ENCODE measurements at places on chromosomes 3 and 15.

- no peak for DNase-seq
Observed at GRCh38 chr3:143511174-143511879, 336.9 kb downstream of the SLC9A9 start.

DNA sequence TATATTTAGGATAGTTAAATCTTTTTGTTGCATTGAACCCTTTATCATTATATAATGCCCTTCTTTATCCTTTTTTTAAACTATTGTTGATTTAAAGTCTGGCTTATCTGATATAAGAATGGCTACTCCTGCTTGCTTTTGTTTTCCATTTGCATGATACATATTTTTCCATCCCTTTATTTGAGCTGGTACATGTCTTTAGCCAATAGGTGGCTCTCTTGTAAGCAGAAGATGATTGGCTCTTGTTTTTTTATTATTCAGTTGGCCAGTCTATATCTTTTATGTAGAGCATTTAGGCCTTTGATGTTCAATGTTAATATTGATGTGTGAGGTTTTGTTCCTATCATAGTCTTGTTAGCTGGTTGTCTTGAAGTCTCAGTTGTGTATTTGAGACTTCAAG is 99.5 kb upstream of the MCTP2 start:
- no peak for DNase-seq

- DNase-seq: no peak
Observed at GRCh38 chr3:186035277-186035676, 73.6 kb downstream of the ETV5 start.

GRCh38 chr3:184040010-184040409 is 8.5 kb downstream of the HTR3D start:
- no peak for DNase-seq

All from large intestine (tissue), 12 donors.